ENCODE measurements at places on chromosomes 2 and 18. TPM values are rescaled to one million over a fixed set of nuclear protein-coding genes. Genes with fewer than 3 reads are reported as not detected.

Gene UPP2
- 12.3 TPM for polyA plus RNA-seq

Gene TFPI
- 43.3 TPM for polyA plus RNA-seq

GRCh38 chr2:42359304-42359964, 1.6 kb downstream of the COX7A2L start:
- DNase-seq, result no peak

DNA sequence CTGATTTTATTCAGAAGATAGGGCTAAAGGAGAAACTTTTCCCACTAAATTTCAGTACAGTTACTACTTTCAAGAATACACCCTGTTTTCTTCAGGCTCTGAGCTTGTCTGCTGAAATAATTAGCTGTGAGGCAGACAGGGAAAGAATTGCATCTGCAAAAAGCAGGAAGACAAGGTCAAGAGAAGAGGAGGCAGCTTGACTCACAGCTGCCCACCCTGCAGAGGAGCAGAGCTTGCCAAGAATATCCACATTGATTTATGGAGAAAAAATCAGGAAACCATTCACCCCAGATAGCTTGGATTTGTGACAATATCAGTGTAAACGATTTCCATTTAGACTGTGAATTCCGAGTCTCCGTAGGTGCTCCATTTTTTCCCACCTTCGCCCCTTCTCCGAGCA, 49.0 kb downstream of the ACTR2 start:
- no peak for DNase-seq

GRCh38 chr2:231039821-231040364, 2.6 kb downstream of the C2orf72 start:
- DNase-seq, result no peak
